ENCODE measurements at places on chromosomes 7 and 10.
A peak's percentile ranks its signal among the peaks of the same experiment; 100 is the strongest.

DNA sequence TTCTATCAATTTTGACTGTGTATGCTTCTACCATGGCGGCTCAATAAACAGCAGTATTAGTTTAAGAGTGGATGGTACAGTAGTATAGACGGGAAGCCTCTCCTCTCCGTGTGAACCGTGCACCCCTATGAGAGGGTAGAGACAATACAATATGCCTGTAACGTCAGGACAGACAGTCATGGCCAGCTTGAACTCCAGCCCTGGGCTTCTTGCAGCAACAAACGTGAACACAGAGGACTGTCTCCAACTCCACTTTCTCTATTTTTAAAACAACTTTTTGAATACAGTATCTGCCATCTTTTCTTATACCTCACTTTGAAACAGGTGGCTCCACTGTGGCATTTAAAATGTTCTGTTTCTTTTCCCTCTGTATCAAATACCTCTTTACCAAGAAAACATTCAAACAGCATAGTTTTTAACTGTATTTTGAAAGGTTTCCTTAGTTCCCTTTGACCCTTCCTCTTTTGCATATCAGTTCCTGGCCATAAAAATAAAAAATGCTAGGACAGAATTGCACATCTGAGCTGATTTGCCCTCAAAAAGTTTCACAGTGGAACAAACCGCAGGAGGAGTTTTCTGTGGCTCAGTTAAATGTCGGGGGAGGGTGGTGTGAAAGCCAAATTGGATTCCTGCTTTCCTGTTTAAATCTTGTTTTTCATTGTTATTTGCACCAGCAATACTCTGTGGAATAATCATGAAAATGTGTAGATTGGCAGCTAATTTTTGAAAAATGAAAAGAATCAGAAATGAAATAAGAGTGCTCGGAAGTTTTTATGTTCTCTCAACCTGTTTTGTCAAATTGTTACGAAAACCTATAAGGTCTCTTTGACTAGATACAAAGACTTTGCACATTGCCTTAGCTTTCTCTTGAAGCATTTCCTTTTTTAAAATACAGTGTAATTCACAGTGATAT is 8.0 kb downstream of the IKZF1 start:
- DNase-seq = no peak

DNA sequence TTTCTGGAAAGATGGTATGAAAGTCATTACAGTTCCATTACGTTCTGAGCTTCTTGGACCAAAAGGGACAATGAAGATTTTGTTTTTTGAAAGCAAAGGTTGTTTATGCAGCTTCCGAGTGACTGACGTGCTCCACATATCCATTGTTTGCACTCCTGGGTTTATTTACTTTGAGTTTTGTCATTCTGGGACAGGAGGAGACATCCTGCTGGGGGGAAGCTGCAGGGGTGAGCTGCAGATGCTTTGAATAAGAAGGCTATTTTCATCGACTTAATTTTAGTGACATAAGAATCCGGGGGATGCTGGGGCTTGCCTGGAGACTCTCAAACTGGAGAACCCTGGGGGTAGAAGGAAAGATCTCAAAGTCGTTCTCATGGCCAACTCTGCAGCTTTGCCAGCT is 12.7 kb upstream of the SFMBT2 start:
- DNase-seq = no peak

GRCh38 chr7:2687338-2687869 is 598 bp upstream of the AMZ1 start:
- DNase-seq = no peak

DNA sequence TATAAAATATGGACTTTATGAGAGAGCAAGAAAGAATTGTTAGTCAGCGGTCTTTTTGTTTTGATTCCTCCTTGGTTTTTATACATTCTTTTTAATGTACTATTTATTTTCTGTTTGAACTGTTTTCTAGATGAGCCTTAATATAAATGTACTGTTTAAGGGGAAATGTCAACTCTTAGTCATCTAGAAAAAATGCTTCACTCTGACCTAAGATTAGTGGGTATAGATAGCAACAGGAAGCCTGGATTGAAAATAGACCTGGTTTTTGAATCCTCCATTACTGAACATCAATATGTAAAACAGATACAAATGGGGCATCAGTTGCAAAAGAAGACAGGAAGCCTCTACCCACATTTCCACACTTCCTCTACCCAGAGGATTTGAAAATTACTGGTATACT is 87.8 kb downstream of the CHRM2 start:
- DNase-seq = no peak

DNA sequence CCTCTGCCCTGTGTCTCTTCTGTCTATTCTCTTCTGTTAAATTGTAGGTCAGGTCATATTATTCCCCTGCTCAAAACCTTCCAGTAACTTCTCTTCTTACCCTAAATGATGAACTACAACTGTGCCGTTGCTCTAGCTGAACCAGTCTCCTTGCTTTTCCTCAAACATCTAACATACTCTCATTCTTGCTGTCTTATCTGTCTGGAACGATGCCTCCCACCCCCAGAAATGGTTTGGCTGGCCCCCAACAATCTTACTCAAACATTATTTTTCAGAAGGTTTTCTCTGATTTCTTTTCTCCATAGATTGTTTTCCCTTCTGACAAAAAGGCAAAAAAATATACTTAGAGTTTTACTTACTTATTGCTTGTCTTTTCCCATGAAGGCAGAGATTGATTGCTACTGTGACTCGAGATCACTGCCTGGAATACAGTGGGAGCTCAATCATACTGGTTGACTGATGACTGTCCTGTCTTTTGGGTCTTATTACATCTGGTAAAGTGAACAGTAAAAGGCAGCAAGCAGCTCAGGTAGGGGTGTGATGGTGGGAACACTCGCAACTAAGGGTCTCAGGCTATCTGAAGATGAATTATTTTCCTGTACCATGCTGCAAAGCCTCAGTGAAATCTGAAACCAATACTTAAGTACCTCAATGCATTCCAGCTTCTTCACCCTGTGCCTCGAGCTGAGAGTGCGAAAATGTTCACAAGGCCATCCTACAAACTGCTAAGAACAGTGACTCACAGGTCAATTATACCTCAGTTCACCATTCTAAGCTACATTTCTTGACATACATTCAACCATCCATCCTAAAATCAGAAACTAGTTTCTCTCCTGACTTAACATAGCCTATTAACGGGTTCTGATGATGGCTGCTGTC is 67.6 kb downstream of the DNMBP start:
- DNase-seq = no peak

DNA sequence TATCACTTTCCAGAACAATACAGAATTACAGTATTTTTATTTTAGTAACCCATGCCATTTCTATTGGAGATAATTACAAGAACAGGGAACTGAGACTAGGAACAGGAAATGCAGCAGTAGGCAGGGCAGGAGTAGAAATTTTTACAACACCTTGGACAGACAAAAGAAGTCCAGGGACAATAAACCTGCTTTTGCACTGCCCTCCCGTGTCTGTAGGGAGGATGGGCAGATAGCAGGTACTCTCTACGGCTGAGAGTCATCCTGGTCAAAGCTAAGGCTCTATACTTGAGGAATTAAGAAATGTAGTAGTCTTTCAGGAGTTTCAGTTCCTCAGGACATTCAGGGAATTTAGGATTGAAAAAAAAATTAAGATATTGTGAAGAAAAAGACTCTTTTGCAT is 63.4 kb downstream of the VAX1 start:
- DNase-seq = no peak

DNA sequence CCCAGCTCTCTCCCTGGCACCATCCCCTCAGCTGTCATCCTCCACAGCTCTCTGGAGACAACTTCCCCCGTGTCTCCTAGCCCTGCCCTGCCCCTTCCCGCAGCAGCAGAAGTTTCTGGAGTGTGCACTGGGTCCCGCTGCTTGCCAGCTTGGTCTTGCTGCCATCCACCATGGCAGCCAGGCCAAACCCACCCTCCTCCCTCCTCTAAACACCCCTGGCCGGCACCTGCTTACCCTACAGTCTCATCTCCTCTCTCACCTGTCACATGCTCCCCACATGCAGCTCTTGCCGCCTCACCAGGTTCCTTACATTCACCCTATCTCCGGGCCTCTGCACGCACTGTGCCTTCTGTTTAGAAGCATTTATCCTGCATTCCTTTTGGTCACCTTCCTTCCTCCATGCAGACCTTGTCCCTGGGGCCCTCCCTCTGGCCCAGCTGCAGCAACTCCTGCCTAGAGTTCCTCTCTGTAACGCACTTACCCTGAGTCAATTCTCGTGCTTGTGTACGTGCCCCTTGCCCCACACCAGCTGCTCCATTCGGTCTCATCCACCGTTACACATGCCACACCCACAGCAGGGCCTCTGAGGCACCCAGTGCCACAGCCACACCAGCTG is 93.9 kb upstream of the RET start:
- peak; percentile 5 for DNase-seq

DNA sequence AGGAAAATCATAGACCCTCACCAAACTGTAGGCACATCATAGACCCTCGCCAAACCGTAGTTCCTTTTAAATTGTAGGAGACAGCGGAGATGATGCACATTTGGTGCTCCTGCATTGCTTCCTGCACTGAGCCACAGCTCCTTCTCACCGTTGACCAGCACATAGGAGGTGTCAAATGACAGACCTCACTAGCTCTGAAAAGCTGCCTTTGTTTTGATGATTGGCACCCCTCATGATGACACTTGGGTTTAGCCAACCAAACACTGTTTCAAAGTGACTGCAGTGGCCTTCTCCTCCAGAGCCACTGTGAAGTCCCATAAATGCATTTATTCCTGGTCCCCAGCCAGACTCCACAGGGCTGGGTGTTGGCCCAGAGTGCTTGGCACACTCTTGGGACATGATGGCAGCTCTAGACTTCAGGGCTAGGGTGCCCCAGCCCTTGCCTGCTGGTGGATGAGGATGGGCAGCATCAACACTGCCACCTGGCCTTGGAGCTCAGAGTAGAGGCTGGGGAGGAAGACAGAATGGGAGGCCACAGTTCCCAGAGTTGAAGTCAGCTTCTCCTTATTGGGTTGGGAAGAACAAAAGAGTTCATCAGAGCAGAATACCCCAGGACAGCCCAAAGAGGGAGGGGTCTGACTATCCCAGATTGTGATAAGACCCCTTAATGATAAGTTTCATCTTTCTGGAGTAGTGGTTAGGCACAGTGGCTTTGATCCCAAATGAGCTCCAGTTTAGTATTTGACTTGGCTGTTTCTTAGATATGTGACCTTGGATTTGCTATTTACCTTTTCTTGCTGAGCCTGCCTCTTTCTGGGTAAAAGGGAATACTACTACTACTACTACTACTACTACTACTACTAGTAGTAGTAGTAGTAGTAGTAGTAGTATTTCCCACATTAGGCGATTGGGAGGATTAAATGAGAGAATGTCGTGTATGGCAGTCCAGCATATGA is 75.3 kb downstream of the MTPN start:
- no peak for DNase-seq

DNA sequence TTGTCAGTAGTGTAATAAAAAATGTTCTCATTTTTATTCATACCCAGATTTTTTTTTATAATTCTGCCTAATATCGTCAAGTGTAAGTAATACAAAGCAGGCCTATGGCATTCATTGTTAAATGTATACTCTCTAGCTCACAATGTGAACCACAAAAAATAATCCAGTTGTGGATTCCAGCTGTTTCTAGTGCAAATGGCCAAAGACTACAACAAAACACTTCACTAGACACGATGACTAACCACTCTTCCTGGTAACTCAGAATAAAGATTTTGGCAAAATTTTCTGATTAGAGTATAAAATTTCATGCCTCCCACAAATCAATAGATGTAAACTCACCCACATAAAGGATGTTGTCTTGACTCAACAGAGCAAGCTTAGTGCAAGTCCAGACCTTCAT is 396.6 kb downstream of the DGKB start:
- no peak for DNase-seq

- DNase-seq = no peak
Observed at GRCh38 chr10:4617589-4617988, 208.4 kb upstream of the AKR1E2 start.

All from T-helper 17 cell (primary cell).